ENCODE measurements at places on chromosomes 11 and 22.

- no peak for DNase-seq
These were observed 1.9 kb upstream of the ZBTB16 start for GRCh38 chr11:114057605-114058004.

- DNase-seq = no peak
These were observed 69.1 kb upstream of the OR5AN1 start for GRCh38 chr11:59289356-59290181.

DNA sequence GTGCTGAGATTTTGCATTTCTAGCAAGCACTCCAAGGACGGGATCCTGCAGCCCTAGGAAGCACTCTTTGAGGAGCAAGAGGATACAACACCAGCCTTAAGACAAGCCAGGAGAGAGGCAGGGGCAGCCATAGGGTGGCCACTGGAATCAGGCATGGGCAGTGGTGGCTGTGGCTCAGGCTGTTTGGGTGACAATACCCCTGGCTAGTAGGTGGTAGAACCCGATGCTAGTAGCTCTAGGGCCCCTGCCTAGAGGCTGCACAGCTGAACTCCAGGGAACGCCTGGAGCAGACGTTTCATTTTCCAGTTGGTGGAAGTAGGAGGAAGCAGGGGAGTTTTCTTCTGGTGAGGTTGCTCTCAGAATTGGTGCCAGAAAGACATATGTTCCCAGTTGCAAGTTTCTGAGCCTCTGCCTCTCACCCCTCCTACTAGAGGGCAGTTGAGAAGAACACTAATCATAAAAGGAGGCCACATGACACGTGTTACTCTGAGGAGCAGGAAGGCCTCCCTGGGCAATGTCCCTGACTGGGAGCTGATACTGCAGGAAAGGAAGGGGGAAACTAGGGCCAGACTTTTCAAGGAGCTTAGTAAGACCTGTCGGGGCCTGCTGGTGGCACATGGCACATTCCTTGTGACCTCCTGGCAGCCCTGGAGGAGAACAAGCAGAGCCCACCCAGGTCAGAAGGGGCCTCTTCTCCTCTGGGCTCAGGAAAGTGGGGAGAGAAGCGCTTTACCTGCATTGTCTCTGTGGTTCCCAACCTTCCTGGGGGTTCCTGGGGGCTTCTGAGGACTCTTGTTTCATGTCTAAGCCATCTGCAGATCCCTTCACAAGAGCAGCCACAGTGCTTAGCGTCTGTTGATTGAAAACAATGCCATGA lies 56.6 kb upstream of the DRD2 start:
- DNase-seq = no peak

GRCh38 chr22:36461665-36462649 lies 19.5 kb downstream of the TXN2 start:
- no peak for DNase-seq

DNA sequence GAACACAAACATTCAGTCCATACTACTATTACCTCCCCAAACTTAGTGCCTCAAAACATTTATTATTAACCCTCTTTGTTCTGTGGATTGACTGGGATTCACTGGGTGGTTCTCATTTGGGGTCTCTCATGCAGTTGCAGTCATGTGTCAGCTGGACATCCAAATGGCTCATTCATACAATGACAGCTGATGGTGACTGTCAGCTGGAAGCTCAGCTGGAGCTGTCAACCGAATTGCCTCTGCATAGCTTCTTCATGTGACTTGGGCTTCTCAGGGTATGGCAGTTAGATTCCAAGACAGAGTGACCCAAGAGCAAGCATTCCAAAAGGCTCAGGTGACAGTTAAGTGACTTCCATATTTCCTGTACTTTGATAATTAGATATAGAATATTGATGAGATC lies 85.2 kb downstream of the CCDC34 start:
- no peak for DNase-seq

GRCh38 chr22:27878541-27878940 lies 40.5 kb downstream of the PITPNB start:
- no peak for DNase-seq

DNA sequence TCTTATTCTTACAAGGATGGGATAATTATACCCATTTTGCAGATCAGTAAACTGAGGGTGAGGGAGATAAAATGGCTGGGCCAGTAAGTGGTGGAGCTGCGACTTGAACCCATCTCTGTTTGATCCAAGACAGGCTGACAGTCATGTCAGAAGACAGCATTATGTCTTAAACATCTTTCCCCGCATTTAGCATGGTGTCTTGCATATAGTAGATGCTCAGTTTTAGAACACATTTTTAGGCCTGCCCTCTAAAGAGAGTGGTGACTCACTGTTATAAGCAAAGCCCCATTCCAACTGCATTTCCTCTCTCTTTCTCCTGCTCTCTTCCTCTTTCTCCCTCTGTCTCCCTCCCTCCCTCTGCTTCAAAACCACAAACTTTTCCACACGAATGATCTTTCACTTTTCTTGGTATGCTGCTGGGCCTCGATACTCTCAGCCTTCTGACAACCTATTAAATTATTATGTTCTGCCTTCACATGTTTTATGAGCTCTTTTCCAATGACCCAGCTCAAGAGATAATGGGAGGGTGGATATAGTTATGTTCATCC lies 25.2 kb downstream of the CWC15 start:
- no peak for DNase-seq

DNA sequence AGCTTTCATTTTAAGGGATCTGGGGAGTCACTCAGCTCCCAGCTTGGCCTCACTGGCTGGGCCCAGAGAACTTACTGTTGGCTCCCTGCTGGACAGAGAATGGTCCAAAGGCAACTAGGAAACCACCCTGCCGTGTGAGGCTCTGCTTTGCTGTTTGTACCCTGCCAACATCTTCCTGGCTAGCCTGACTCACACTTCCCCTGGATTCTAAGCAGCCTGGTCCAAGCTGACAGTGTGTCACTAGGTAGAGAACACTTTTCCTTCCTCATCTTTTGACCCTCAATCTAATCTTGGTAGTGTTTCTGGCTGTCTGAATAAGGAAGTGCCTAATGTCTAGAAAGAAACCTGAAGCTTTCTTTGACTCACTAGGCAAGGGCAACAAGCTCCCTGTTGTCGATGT lies 76.7 kb downstream of the FAR1 start:
- DNase-seq = no peak

DNA sequence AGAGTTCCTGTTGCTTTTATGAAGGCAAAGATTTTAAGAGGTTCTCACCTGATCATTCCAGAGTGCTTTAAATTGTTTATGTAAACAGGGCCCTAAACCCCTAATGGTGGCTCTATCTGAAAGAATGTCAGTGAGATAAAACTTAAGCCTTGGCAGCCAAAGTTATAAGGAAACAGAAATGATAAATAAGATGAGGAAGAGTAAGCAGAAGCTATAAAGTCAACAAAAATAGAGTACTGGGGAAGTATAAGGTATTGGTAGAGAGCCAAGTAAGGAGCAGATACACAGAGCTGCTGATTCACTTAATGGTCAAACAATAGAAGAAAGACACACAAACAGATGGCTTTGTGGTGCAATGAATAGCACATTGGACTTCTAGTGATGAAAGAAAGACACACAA lies 37.9 kb downstream of the TMPRSS5 start:
- no peak for DNase-seq

GRCh38 chr11:123729602-123730001 lies 11.9 kb downstream of the ZNF202 start:
- no peak for DNase-seq

- DNase-seq = no peak
These were observed 24.7 kb upstream of the CCDC188 start for GRCh38 chr22:20175597-20175900.

DNA sequence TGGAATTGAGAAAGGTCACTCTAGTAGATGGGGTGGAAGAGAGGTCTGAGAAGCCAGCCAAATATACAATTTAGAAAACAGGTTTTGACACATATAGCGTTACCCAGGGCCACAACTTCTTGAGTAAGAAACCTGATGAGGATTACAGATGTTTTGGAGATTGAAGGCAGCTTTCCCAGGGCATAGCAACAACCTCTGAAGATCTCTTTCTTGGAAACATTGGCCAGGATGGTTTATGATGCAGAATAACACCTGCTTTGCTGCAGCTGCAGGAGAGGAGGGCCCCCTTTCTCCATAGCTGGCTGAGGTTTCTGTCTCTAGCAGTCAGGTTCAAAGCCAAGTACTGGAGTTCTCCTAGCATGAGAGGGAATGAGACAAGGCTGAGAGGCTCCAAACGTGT lies 75.1 kb upstream of the NUP50 start:
- DNase-seq = no peak

GRCh38 chr22:42766860-42767259 lies 46.2 kb upstream of the A4GALT start:
- no peak for DNase-seq

- no peak for DNase-seq
These were observed 20.5 kb upstream of the SORL1-AS1 start for GRCh38 chr11:121473064-121473777.

DNA sequence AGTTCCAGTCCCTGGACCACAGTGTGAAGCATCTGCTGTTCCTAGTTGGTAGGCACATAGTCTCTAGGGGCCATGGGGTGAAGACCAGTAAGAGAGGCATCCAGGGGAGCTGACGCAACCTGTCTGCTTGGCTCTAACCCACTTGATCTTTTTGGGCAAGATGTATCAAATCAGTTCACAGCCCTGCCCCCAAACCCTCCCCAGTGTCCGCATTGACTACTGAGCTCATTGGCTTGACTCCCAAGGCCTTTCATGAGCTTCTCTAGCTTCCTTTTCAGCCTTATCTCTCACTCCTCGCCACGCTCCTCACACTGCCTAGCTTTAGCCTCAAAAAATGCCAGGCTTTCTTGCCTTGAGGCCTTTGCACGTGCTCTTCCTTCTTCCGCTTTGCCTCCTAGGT lies 29.7 kb upstream of the ABCC8 start:
- DNase-seq = no peak

DNA sequence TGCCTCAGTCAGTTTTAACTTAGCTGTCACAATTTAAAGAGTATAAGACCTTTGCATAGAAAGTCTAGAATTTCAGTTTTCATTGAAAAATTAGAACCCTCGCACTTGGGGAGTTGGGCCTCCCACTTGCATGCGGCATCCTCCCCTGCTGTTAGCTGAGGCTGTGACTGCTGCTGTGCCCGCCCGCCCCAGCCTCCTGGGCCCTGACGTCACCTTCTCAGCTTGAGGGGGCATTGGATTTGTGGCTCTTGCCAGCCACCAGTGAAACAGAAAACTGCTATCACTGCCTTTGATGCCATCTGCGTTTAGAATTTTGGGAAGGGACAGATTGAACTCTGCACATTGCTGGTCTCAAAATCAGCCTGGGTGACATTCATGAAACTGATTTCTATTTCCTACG lies 108.7 kb downstream of the CTTN start:
- no peak for DNase-seq

- DNase-seq = no peak
These were observed 7.6 kb downstream of the BRSK2 start for GRCh38 chr11:1397146-1397861.

DNA sequence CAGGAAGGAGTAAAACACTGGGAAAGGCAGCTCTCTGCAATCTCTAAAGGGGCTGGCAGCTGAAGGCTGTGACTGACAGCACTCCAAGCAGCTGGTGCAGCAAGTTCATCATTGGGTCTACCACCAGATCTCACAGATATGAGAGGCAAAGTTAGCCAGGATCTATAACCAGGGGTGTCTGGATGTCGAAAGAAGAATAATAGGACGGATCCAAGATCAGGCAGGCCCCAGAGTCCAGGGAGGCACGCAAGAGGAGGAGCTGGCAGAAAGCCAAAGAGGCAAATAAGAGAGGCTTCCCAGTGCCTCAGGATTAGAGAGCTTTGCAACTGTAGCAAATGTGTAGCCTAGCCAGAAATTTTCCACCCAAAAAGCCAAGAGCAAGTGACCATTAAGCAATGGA lies 77.1 kb downstream of the RBMXL2 start:
- DNase-seq = no peak

DNA sequence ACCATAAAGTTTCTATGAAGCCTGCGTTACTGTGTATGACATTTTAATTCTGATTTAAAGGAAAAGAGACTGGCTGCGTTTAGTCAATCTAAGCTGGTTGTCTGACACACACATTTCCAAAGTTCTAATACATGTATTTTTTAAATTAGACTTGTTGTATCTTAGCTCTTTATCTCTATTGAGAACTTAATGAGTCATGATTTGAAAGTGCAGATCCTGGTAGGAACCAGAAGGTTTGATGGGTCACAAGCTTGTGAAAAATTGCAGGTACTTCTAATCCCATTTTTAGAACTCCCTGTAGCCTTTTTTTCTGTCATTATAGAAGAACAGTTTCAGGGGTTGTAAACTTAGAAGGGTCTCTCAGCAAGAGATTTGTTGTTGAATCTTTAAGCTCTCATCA lies 210.3 kb downstream of the DDX10 start:
- DNase-seq = no peak

- DNase-seq = no peak
These were observed at the start of gene INPPL1 for GRCh38 chr11:72224564-72225410. Gene INPPL1, plus strand, starts transcription at chr11:72224767. Its CDS starts 218 bp downstream, at chr11:72224985.

DNA sequence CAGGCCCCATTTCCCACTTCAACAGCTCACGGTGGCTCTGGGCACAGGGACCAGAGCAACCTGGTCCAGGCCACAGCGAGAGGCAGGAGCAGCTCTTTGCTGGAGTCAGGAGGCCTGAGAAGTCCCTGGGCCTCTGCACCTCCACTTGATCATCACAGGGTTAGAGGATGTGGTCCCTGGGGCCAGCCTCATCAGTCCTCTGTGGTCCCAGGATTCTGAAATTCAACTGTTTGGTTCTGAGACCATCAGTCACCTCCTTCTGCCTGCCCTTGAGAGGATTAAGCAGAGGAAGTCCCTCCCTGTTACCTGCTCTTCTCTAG lies 24.9 kb upstream of the CBX7 start:
- no peak for DNase-seq

DNA sequence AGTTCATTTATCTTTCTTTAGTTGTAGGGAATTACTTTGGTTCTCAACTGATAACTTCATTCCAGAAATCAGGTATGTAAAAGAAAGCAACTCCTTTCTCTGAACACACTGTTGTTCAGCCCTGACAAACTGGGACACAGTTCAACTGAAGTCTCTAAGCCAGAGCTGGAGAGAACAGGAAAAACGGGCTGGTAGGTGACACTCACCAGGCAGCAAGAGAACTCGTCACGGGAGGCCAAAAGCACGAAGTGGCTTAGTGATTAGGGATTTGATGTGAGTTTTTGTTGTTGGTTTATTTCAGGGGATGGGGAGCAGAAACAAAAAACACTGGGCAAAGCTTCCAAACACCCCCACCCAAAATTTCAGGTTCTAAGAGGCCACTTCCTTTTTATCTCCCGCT lies 54.1 kb downstream of the MYH9 start:
- no peak for DNase-seq

- DNase-seq = no peak
These were observed 5.4 kb downstream of the DAGLA start for GRCh38 chr11:61685617-61685967.

- no peak for DNase-seq
These were observed 21.6 kb upstream of the KCNQ1OT1 start for GRCh38 chr11:2721210-2721916.

DNA sequence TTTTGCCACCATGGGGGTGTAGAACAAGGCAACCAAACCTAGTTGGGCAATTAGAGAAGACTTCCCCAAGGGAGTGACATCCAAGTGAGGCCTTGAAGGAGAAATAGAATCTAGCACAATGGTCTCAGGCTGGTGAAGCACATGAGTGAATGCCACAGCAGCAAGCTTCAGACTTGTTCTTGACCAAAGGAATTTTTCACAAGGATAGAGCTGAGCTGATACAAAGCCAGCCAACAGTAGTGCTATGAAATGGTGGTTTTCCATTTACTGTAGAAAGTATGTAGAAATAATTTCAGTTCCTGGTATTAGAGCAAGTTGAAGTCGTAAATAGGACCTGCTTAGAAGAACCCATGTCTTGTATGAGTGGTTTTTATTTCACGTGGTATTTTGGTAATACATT lies 148.3 kb upstream of the RASSF10 start:
- DNase-seq = no peak

GRCh38 chr22:19626666-19627065 lies 87.6 kb upstream of the SEPTIN5 start:
- DNase-seq = no peak

Data from stimulated activated CD4-positive, alpha-beta T cell treated with anti-CD3 and anti-CD28 coated beads, Interleukin-15, amount 100 ng/mL, for 48 hours (primary cell).